Chondrocyte (in vitro differentiated cells): ENCODE measurements at places on chromosomes 3 and 15. TPM values are rescaled to one million over a fixed set of nuclear protein-coding genes. Genes with fewer than 3 reads are reported as not detected.

COL8A1 gene
- 2,310 to 3,570 TPM (median 2,343 TPM) in 3 replicates for total RNA-seq

GPR15 gene
- not detected in 3 replicates for total RNA-seq

ISLR2 gene
- 2.9 to 4.9 TPM (median 3.2 TPM) in 3 replicates for total RNA-seq

DNA sequence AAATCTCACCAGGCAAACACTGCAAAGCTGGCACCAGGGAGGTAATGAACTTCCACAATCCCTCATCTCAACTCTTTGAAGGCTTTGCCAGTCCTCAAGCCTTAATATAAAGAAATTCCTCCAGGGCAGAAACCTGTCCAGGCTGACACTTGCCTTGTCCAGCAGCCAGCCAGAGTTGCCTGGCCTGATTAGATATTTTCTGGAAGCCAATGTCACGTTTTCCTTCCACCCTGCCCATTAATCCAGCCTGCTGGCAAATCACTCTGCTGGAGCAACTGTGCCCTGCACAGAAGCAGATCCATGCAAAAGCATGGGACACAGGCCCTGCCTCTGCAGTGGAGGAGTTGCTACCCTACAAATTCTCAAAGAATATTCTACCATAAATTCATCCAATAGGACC, 56.5 kb downstream of the HEG1 start:
- no peak for DNase-seq

GRCh38 chr3:107242579-107242978, 134.7 kb upstream of the CCDC54 start:
- DNase-seq = no peak

- no peak for DNase-seq
Observed at GRCh38 chr3:52537726-52538421, 1.5 kb downstream of the UQCC5 start.

DNA sequence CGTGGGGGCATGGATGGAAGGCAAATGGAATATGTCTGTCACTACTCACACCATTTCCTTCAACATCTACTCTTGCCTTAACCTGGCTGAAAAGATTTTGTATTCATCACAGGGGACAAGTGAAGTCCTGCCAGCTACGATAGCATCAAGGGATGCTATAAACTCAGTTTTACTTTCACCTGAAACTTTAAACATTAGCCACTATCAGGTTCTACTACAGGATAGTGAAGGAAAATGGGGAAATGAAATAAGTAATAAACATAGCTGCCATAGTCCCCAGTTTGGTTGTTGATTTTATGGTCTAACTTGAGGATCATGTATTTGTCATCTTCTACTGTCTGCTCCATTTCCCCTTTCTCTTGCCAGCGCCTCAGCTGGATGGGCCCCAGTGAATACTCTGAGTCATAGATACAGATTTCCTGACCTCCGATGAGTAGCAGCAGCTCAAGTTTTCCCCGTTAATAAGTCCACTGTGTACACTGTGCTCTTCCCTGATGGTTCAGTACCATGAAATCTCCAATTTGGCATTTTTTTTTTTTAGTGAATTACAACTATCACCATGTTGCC, 338.2 kb upstream of the SLCO3A1 start:
- DNase-seq = no peak

GRCh38 chr3:27591312-27592210, 107.4 kb upstream of the SLC4A7 start:
- no peak for DNase-seq
